ENCODE measurements at places on chromosomes 2 and 18.

GRCh38 chr18:76956648-76957047 is 134.3 kb downstream of the ZNF236 start:
- DNase-seq = no peak

DNA sequence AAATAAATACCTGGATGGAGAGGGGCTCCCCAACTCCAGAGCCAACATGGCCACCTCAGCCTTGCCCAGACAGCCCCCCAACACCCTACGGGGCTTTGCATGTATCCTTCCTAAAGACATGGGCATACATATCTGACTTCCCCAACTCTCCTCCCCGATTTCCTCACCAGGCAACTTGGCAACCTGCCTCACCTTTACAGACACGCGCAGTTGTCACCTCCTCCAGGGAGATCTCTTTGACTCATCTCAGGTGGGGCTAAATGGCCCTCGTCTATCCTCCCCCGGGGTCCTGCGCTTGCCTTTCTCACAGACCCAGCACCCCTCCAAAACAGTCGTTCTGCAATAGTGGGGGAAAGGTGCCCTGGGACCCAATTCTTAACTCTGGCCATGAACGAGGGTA is 10.6 kb upstream of the BIN1 start:
- no peak for DNase-seq

DNA sequence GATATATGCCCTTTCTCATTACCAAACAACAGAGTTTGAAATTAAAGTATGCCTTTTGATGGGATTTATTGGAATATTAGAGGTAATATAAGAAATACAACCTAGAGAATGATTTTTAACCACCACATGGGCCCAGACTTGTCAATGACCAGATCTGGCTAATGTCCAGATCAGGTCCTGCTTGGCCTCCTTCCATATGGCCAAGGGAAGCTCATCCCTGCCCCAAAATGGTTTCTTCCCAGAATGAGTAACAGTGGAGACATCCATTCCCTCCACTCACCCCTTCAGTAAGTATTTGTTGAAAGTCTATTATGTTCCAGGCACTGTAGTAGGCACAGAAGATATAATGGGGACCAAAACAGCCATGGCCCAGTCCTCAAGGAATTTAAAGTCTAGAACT is 54.9 kb downstream of the ANTXR1 start:
- DNase-seq = no peak

- no peak for DNase-seq
Observed at GRCh38 chr2:54048117-54048785, 67.2 kb upstream of the ACYP2 start.

DNA sequence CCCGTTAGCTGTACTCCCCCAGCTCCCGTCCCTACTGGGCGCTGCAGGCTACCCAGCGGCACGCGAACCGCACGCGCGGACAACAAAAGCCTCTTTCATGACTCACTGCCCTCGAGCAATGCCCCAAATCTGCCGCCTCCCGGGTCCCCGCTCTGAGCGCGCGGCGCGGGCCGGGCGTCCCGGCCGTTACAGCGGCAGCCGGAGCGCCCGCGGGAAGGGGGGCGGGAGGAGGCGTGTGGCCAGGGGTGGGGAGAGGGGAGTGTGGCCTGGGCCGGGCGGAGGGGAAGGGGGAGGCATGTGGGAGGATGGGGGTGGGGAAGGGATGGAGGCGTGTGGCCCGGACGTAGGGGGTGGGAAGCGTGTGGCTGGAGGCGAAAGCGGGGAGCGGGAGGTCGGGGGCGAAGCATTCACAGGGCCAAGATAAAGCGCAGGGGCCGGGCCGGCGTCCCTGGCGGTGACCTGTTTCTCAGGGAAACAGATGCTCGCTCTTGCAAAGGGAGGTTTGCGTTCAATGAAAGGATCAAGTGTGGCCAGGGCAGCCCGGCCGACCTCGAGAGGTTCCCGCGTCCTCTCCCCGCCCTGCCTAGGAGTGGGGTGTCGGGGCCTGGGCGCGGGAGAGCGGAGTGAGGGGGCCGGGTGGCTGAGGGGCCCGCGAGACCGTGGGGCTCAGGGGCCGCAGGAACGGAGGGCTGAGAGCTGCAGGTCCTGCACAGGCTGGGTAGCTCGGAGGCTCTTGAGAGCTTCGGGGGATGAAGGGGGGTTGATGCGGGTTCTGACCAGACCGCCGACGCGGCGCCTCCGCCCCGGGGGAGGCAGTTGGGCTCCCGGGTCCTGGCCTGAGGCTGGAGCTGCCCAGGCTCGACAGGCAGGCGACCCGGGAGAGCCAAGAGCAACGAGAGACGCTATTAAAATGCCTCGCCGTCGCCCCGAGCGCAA is 3.5 kb upstream of the NEUROD1 start:
- no peak for DNase-seq

DNA sequence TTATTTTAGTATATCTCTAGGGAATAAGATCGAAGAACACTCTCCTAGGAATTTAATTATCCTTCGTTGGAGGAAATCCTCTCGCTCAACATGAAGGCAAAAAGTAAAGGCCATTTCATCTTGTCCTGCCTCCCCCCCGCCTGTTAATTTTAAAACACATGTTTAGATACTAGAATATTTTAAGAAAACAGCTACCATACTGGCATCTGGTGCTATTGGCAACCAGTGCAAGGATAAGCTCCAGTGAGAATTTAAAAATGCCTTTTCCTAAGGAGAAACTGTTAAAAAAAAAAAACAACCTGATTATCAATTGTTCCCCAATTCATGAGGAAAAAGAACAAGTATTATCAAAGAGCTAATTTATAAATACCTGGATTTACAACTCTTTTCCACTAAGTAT is 864.7 kb downstream of the NRXN1 start:
- no peak for DNase-seq

DNA sequence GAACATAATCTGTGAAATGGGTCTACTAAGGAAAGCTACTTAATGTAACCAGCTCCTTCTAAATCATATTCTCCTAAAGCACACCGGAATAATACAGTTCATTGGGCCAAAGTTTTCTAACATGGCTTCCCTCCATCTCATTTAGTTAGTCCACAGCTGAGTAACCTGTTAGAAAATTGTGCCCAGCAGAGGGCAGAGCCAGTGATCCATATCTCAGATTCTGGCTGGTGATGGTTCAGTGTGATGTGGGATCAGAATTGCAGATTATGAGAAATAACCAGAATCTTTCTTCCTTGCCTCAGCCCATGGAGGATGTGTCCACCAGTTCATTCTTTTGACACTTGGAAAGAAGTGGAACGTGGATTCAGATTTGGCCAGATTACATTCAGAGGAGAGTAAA is 9.4 kb upstream of the CTLA4 start:
- DNase-seq = no peak

DNA sequence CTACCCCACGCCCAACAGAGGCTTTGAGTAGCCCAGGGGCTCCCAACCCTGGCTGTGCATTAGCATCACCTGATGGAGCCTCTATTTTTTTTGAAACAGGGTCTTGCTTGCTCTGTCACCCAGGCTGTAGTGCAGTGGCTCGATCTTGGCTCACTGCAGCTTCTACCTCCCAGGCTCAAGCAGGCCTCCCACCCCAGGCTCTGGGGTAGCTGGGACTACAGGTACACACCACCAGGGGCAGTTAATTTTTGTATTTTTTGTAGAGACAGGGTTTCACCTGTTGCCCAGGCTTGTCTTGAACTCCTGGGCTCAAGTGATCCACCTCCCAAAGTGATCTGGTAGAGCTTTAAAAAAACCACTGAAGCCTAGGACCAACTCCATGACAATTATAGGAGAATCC is 394.8 kb upstream of the ATP5MC3 start:
- no peak for DNase-seq

GRCh38 chr2:121034551-121034950 is 250.5 kb downstream of the TFCP2L1 start:
- no peak for DNase-seq

DNA sequence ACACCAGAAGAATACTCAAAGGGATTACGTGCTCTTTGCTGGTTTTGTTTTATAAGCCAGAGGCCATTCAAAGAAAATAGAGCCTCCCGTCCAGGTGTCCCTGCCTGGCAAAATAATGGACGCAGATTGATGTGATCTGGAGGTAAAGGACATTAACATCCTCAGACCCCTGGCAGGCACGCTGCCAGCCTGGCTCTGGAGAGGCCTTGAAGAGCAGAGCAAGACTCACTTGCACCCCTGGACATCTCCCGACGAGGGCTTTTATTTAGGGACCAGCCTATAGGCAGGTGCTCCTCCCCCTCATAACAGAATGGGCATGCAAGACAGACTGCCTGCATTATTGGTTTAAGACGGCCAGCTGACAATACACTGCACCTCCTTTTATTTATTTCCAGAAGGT is 291.3 kb downstream of the BCL11A start:
- no peak for DNase-seq

GRCh38 chr18:11661430-11661829 is 27.6 kb upstream of the GNAL start:
- no peak for DNase-seq

DNA sequence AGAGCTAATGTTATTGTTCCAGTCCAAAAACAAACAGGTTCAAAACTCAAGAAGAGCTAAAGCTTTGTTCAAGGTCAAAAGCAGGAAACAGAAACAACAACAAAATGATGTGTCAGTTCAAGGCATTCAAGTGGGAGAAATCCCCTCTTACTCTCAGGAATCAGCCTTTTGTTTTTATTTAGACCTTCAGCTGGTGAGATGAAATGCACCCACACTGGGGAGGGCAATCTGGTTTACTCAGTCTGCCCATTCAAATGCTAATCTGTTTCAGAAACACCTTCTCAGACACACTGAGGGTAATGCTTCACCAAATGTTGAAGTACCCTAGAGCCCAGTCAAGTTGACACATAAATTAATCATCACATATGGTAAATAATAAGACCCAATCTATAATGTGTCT is 150.6 kb downstream of the TMX3 start:
- DNase-seq = no peak

DNA sequence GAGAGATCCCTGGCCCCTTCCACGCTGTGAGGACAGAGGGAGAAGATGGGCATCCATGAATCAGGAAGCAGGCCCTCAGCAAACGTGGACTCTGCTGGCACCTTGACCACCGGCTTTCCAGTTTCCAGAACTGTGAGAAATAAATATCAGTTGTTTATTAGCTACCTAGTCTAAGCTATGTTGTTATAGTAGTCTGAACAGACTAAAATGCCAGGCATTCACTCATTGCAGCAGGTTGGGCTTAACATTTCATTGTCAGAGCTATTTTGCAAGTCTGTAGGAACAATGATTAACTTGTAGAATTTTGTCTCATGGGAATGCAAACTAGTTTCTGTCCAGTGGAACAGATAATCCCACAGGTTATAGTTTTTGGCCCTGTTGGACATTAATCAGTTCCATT is 24.8 kb upstream of the TBC1D8 start:
- no peak for DNase-seq

- DNase-seq = no peak
Observed at GRCh38 chr2:47437287-47437686, 34.3 kb downstream of the MSH2 start.

DNA sequence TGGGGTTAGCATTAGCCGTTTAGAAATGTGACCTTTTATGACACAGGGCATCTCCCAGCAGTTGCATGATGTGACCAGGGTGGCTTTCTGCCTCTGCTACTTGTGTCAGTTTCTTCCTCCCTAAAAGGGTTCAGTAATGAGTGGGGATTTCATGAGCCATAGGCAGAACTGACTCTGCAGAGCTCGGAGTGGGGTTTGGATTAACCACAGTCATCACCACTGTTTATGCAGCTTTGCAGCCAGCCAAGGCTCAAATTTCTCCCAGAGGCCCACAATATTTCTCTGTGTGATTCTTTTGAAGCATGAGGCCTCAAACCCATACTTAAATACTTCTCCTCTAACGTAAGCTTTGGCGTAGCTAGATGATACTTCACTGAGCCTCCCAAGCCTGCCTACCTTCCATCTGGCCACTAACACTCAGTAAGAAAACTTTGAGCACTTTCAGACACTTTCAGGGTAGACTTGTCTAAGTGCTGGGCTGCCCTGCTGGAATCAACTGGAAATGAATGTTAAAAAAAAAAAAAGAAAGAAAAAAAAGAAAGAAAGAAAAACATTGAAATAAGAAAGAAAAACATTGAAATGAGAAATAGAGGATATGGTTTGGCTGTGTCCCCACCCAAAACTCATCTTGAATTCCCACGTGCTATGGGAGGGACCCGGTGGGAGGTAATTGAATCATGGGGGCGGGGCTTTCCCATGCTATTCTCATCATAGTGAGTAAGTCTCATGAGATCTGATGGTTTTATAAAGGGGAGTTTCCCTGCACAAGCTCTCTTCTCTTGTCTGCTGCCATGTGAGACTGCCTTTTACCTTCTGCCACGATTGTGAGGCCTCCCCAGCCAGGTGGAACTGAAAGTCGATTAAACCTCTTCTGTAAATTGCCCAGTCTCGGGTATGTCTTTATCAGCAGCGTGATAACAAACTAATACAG is 11.5 kb upstream of the LAPTM4A start:
- DNase-seq = no peak
